Prostate gland (tissue), 2 donors: ENCODE measurements at places on chromosomes 2 and 18.

GRCh38 chr2:86519349-86519748 is 43.9 kb downstream of the CHMP3 start:
- DNase-seq, result no peak

DNA sequence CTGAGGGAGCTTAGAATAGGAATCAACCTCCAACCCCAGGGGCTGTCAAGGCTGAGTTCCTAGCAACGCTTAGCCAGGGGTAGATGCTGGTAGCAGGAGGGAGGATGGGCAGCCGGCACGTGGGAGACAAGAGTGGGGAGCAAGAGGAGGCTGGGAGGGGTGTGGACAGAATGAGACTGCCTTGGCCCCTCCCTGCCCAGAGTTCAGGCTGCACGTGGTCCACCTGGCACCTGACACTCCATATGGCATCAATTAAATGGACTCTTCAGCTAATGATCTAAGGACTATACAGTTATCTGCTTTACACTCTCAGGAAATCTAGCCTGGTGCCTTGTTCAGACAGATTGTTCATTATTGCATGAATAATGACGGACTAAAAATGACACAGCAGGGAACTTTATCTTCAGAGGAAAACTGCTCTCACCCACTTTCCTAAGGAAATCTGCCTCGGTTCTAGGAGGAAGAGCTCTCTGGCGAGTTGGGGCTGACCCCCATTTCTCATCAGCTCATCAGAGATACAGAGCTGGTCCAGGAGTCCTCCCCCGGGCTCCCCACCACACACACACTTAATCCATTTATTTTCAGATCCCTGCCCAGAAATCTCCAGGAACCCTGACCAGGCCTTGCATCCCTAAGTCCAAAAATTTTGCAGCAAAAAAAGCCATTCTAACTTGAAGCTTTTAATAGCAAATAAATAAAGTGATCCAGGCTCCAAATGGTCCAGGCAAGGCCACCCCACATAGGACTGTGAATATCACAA is 102.1 kb upstream of the CDC42EP3 start:
- no peak for DNase-seq

- no peak for DNase-seq
Observed at GRCh38 chr2:120539937-120540718, 194.2 kb downstream of the INHBB start.

DNA sequence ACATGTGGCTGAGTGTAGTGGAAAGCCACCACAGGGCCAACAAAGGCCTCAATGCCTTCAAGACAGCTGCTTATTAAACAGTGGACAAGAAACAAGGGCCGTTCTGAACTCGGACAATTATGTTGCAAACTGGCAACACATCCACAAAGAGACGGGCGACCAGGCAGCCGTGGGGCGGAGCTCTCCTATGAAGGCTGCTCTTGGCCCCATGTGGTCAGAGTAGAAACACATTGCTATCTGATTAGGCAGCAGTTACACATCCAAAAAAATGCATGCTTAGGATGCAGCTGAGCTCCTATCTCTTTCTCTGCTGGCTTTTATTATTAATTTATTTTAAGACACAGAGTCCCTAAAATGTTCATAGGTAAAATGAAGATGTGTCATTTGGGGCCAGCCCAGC is 163.4 kb downstream of the TMEM163 start:
- no peak for DNase-seq

DNA sequence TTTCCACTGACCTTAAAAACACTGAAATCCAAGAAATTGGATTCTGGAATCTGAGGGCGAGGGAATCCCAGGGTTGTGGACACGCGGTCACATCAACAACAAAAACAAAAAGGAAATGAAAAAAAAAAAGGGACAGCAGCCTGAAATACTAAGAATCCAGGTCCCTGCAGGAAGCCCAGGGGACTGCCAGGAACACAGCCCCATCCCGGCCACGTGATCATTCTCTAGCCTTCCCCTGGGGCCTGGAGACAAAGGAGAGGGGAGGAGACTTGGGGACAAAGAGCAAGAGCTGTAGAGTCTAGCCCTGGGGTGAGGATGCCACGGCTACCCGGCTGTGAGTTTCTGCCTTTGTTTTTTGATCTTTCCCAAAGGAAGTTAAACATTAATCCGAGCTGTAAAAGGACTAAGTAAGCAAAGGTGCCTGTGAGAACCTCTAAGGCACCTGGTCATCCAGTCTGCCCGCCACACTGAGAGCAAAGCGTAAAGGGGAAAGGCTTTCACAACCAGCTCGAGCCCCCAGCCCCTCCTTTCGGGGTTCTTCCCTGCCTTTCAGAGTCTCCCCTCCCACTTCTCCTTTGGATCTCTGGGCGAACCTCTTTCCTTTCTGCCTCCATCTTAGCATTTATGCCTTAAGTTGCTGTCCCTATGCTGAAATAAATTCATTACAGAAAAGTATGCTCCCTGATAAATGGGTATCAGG is 57.9 kb upstream of the MSH2 start:
- peak; percentile 87 for DNase-seq

DNA sequence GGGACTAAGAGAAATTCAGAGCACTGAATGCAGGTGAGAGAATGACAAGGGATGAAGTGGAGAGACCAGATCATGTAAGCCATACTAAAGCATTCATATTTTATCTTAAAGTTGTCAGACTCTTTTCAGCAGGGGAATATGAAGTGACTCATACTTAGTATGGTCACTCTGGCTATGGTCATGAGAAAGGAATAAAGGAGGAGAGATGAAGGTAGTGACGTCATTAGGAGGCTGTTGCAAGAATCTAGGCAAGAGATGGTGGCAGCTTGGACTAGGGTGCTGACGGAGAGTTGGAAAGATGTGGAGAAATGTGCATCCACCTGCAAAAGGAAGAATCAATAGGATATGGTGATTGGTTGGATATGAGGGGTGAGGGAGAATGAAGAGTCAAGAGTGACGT is 203.2 kb upstream of the ACVR2A start:
- no peak for DNase-seq

DNA sequence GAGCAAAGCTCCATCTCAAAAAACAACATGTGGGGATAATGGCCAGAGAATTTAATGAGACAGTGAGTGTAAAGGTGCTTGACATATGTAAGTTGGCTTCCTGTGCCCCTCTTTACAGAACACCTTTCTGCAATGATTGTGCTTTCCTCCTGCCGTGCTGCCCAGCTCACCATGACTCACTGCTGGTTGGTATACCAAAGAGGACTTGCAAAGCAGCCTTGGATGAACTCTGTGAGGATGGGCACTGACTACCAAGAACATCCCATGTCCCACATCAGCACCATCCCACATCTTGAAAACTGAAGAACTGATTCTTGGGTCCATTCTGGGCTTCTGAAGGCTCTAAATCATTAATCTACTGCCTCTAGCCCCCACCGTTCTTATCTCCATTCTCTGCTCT is 52.2 kb downstream of the NGEF start:
- DNase-seq, result no peak

DNA sequence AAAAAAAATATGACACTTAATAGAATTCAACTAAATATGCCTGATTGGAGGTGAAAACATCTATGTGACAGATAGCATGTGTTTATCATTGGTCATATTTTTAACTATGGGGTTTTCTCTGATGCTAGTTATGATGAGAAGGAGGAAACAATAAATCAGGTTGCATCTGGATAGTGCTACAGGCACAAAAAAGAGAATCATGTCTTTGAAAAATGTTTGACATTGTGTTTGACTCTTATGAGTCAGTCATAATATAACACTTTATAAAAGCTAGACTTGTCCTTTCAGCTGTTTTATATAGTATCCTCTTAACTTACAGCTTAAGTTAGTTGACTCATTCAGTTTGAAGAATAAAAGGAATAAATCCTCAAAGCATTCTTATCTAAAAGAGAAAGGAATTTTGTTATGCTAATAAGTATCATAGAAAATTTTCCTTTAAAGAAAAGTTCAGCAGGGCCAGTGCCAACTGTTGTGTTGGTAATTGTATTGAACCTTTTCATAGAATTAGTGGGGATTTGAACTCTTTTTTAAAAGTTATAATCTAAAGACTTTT is 78.4 kb upstream of the UBXN4 start:
- no peak for DNase-seq

DNA sequence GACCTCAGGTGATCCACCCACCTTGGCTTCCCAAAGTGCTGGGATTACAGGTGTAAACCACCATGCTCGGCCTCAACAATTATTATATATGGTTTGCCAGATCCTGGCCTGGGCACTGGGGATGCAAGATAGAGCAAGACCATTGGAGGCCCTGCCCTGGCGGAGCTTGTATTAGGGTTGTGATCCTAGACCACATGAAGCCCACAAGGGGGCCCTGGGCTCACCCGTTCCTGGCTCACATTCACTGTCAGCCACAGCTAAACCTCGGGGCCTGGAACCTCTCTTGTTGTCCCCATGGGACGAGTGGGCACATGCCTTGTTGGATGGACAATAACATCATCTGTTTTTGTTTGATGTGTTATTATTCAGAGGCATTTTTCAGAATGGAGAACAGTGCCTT is 14.9 kb downstream of the HPCAL1 start:
- DNase-seq, result no peak

DNA sequence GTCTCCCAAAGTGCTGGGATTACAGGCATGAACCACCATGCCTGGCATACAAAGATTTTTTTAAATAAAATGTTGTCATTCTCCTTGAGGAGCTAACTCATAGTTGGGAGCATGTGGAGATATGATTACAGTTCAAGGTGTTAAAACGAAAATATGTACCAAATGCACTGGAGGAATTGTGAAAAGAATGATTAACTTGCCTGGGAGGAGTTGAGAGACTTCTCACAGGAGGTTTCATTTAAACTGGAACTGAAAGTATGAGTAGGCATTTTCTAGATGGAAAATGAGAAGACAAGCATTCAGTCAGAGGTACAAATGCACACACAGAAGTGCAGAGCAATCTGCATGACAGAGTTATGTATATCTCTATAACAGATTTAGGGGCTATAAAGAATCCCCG is 126.6 kb upstream of the PDE1A start:
- DNase-seq, result no peak

DNA sequence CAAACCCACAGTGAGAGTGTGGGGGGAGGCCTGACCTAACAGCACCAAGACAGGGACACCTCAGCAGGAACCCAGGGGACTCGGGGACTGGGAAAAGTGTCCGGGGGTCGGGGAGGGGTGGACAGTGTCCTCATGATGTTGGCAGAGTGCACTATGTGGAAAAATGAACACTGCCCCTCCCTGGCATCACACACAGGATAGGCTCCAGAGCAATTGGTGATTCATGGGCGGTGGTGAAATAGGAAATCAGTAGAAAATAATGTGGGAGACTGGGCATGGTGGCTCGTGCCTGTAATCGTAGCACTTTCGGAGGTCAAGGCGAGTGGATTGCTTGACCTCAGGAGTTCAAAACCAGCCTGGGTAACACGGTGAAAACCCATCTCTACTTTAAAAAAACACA is 3.6 kb upstream of the ANO7 start:
- DNase-seq, result no peak

DNA sequence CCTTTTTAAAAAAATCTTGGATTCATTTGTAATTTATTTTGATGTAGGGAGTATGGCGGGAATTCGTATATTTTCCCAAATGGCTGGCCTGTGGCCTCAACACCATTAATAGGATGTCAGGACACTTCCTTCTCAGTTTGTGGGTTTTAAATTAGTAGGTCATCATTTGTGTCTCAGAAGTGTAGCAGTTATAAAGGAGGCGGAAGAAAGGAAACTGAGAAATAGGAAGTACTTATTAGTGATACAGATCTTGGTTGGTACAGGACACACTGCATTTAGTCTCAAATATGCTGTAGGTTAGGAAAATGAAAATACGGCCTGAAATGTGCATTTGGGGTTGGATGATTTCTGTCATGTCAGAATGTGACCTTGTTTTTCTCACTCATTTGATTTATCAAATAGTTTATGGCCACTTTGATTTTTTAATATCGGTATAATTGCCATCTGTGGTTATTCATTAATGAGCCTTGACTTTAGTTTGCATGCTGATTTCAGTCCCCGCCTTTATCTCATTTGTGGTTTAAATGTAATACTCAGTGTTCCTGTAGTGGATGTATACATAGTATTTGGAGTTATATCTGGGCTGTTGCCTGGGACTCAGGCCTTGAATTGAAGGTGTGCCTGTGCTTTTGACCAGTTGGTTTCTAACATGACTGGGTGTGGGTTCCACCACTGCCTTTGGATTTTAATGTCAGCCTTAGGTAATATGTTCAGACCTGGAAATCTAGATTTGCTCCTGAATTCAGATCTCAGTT is 31.4 kb downstream of the ZCCHC2 start:
- DNase-seq, result no peak
